ENCODE measurements at places on chromosomes 6 and 20.

DNA sequence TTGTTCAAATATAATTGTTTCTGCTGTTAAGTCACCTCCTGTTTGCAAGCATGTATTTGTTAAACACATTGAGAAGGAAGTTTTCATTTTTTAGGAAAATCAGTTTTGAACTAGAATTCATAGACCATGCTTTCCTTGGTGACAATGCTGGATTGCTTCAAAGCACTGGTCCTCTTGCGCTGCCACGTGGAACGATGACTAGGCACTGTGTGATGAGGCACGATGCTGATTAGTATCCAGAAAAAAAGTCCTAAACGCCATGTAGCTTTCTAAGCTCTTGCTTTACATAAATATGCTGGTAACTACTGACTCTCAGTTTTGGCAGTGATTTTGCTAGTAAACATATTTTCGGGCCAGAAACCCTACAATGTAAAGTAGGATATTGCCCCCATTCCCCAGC lies 11.1 kb upstream of the EXOC2 start:
- no peak for DNase-seq

DNA sequence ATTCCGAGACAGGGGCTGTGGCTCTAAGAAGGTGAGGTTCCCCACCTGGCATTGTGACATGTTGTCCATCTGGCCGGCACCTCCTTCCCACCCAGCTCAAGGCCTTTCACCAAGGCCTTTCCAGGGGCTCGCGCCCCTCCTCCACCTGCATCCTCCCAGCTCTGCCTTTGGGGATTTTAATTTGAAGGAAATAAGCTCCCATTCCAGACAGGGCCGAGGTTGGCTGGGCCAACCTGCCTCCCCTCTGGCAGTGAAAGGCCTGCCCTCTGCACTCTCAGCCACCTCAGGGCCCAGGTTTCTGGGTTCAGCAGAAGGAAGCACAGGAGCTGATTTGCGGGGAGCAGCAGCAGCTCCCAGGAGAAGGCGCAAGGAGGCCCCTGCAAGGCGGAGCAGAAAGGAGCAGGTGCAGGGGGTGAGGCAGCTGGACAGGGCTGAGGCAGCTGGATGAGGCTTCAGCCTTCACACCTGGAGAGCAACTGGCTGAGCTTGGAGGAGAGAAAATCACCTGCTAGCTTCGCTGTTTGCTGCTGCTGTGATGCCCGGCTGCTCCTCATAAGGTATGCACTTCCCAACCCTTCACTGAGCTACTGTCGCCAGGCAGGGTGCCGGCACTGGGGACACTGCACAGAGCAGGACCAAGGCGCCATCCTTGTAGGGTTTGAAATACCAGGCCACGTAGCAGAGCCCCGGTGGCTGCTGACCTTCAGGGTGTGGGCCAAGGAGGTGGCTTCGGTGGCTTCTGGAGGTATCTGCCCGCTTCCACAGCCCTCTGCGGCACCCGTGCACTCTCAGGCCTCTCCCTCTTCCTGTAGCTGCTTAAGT lies 147.0 kb downstream of the SYNDIG1 start:
- DNase-seq, result no peak

GRCh38 chr6:29763491-29764289 lies 40.5 kb downstream of the HLA-F start:
- DNase-seq, result no peak

GRCh38 chr6:37822851-37823682 lies 3.5 kb downstream of the ZFAND3 start:
- no peak for DNase-seq

DNA sequence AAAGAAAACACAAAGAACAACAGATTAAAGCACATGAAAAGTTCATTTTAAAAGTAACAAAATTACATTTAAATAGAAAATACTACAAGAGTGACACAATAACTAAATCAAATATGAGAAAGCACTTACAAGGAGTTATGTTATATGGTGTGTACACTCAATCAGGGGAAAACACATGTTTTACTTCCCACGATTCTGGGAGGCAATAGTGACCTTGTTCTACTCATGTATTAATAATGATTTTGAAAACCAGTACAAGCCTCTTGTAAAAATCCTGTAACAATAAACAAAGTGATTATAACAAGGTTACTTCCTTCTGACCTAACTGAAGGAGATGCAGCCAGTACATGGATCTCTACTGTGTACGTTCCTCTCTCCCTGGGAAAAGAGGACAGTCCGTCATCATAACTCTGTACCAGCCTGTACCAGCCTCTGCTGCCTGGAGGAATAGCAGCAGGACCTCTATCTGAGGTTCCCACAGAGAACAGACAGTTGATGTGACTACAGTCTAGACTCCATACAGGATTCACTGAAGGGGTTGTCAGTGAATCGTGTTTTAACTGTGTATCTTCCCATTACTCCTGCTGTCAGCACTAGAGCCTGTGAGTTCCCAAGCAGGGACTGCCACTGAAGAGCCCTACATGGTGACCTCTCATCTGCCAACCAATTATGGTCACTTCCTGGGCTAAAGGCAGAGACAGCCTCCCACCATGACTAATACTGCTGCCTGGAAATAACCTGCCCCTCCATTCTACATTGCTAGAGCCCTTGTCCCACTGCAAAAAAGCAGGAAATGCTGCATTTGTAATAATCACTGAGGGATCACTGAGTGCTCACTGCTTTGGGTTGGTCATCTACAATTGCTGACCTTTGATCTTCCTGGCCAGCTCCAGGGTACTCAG lies 149.7 kb downstream of the KIF16B start:
- DNase-seq, result no peak

DNA sequence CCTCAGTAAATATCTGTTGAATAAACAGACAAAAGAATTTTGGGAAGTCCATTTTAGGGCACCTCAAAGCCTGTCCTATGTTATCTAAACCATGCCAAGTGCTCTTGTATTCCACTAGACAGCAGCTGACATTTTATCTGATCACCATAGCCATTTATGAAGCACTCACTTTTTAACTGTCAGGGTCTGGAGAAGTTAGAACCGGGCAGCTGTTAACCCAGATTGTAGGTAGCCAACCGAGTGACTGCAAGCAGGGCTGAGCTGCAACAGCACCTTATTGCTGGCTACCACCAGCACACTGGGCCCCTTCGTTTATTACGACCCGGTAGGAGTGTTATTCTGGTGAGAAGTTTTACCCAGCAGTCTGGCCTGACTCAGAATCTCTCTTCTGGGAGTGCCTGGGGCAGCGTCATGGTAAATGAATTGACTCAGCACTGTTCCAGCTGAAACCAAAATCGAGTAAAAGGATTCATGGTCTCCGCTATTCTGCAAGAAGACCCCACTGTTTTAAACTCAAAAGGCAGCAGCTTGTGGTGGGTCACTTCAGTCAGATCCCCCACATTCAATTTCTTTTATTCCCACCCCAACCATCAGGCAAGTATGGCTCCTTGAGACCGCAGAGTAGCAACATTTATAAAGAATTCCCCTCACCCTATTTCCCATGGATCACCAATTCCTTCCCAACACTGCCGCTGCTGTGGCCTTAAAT lies 1.7 kb downstream of the UBE2V1 start:
- no peak for DNase-seq

DNA sequence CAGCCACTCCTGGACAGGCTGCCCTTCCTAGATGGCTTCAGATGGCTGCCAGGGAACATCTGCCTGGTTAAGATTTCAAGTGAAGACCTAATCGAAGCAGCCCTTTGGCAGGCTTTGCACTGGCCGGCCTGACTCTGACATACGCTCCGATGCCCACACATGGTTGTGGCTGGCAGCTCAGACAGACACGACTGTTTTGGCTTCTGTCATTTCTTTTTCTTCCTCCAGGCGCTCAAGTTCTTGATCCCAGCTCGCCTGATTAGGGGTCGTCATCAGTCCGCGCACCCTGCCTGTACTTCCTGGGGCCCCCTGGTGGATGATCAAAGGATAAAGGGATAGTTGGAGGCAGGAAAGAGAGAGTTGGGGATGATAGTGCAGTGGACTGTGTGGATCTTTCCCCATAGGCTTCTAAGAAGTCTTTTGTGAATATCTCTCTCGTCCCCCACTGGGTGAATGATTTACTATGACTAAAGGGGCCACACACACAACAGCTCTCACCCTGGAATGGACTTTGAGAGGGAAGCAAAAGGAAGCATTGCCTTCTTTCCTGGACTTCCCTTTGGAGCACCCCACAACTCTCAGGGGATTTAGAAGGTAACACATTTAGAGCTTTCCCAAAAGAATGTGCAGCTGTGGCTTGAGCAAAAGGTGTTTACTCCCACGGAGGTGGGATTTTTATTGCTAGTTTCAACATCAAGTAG lies 21.4 kb upstream of the TRAM2 start:
- DNase-seq, result peak; percentile 62

DNA sequence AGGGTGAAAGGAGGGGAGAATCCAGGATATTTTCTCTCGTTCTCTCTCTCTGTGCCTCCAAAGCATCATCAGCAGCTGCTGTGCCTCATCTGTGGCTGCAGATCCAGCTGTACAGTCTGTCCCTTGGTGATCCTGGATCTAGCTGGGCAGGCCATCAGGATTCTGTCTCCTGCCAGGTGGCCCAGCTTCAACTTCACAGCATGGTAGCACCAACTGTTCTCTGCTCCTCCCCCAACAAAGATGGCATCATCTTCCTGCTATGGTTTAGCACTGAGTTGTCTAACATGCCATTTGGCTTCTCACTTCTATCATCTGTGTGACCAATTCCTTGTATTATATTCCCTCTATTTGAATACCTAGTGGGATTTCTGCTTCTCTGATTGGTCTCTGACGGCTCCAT lies 28.6 kb upstream of the ARFGEF2 start:
- DNase-seq, result no peak

All from progenitor cell of endocrine pancreas (in vitro differentiated cells).